ENCODE measurements at places on chromosomes 5 and 9.

DNA sequence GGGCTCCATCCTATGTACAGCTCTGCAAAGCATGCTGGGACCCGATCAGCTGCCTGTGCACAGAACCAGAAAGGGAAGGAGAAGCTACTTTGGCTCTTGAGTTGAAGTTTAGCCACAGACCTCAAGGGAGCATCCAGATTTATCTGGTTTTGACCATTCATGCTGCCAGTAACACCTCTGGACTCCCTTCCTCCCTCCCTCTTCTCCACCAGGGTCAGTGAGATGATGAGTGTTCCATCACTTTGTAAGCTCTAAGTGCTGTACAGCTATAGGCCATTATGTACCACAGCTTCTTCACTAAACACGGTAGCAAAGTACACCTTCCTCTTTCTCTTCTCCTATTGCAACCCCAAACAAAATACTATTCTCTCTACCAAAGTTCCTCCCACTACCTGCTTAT, 77.9 kb downstream of the GLIS3 start:
- no peak for DNase-seq

DNA sequence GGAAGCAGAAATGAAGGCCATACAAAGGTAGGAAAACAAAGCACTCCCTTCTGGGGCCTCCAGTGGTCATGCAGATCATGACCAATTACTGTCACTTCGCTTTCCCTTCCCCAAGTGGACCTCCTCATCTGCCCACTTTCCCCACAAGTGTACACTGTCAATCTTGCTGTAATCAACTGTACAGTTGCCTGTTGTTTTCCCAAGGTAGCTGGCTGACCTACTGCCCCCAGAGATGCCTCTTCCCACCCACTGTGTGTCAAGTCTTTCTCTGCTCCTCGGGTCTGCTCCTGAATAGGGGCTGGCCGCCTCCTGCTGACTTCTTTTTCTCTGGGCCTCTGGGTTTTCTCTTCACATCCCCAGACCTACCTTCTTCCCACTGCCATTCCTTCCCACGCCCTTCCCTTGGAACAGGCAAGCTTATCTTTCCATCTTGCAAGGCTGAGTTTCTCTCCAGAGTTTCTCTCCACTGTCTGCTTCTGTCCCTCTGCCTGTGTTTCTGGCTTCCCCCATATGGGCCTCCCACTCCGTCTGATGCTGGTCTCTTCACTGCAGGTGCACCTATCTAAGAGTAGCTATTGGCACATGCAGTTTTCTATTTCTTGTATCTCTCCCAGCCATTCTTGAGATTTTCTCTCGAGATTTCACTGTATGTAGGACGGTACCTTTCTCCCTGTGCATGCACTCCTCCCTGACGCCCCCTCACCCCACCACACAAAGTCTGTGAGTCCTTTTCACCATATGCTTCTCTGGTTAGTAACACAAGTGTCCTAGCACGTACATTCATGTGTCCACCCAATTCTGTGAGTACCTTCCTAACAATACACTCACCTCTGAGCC, 2.4 kb downstream of the ELL2 start:
- no peak for DNase-seq

DNA sequence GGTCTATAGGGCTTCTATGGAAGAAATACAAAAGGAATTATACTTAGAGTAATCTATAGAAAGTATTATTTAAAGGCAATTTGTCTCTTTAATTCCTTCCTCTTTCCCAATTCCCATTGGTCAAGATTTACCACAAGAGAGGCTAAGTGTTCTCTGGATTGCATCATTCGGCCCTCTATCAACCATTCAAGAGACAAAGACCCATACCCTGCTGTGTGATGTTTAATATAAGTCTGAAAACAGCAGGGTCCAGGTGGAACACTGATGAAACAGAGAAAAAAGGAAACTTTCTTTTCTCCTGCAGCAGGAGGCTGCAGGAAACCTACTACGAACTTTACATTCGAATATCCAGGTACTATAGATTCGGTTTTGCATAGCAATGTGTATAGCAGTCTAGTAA, 323.4 kb downstream of the CHSY3 start:
- no peak for DNase-seq

GRCh38 chr5:51618234-51618633, 235.0 kb downstream of the ISL1 start:
- no peak for DNase-seq

GRCh38 chr9:18675973-18676372, 202.0 kb downstream of the ADAMTSL1 start:
- no peak for DNase-seq

DNA sequence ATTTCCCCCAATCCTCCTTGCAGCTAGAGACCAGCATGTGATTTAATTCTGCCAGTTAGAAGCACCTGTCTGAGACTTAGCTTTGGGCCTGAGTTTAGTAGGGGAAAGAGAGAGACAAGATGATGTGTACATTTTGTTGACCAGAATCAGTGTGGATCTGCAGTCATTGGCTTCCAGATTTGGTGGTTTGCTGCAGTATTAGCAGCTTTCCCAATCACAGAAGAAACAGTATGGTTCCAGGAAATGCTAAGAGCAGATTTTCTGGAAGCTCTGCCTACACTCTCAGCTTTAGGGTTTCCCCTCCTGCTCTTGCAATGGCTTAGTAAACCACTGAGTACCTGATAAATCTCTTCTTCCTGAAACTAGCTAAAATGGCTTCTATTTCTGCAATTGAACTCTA, 48.8 kb upstream of the FREM1 start:
- DNase-seq, result peak; percentile 10

DNA sequence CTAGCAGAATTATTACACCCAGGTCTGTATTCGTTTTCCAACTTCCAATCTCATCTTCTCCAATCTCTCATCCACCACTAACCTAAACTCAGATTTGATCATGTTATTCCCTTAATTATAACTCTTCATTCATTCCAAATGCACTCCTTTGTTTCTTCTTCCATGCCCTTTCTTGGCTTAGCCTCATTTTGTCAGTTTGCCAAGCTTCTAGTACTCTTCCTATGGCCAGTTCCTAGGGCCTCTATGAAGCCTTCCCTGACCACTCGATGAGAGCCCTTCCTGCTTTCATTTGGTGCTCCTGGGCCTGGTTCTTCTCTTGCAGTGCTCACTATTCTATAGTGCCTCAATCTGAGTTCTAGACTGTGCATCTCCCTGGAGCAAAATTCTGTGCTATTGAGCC, 5.8 kb downstream of the FAM219A start:
- DNase-seq, result no peak

- no peak for DNase-seq
Observed at GRCh38 chr9:129602598-129603415, 18.1 kb downstream of the C9orf50 start.

DNA sequence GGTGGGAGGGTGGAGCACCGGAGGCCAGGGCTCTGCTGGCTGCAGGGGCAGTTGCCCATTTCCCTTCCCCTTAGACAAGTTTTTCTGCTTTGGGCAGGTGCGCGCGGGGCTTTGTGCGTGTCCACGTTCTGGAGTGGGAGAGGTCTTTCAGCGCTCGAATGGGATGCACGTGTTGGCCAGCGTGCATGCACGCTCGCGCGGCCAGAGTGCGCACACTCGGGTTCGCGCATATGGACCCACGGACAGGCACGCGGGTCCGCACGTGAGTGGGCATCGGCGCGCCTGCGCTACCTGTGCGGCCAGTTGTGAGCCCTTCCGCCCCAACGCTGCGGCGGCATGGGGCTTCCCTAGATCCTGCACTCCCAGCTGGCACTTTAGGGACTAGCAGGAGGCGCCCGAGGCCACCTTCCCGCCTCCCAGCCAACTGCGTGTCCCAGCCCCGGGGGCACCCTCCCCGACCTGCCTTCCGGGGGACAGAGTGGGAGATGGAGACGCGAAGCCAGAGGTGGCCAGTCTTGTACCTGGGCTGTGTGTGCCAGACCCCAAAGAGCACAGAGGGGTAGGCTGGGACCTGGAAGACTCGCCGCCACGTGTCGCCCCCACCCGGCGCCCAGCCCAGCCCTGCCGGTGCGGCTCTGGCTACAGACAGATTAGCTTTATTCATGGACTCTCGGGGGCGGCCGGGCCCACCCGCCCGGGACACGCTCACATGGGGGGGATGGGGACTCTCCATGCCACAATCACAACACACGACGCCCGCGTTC, 9.8 kb upstream of the GPRIN1 start:
- no peak for DNase-seq

GRCh38 chr5:3694819-3695218, 99.2 kb downstream of the IRX1 start:
- no peak for DNase-seq

- DNase-seq, result no peak
Observed at GRCh38 chr9:25678147-25678666, at the start of gene TUSC1. Gene TUSC1 (minus strand): TSS chr9:25678444. CDS start chr9:25678312, 132 bp downstream.

DNA sequence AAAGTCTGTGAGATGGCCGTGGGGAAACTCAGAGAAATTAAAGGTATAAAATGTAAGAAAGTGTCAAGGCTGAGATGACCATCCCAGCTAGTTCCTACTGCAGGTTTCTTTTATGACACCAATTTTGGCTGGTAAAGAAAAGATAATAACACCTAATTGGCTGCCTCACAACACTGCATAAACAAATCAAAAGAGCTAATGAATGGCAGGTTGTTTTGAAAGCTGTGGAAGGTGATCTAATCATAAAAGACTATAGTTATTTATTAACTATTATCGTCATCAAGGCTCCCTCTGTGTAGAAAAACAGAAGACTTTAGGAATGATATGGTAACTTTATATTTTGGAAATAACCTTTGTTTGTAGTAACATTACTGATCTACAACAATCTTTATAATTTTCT, 3.5 kb upstream of the SPINK5 start:
- no peak for DNase-seq

DNA sequence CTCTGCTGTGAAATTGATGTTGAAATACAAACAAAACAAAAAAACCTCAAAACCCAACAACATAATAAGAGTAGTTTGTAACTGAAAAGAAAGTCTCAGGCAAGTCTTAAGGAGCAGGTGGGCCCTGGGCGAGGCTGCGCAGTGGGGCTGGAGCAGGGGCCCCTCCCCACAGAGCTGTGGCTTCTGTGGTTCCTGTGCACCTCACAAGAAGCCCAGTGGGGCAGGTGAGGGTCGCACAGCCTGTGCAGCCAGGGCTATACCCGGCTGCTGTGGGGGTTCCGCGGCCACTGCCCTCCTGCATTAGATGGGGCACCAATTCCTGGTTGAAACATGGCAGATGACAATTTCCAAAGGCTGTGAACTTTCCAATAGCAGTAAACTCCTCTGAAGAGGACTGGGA, 75.3 kb downstream of the TRIO start:
- no peak for DNase-seq

- DNase-seq, result no peak
Observed at GRCh38 chr9:96522366-96522765, 72.4 kb downstream of the HABP4 start.

DNA sequence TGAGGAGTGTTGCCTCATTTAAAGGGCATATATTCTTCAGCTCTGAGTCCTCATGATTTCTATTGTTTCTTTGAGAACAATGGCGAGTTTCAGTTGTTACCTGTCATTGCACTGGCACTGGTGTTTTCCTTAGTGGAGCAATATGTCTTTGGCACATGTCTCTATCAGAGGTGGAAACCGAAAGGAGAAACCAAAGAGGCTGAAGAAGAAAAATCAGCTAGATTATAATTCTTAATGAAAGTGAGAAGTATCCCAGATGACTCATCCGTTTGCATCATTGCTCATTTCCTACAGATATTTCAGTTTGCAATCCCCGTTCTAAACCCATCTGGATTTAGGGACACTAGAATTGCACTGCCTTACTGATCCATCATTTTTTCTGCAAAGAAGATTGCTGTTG, 324.6 kb downstream of the TMEM232 start:
- no peak for DNase-seq

- DNase-seq, result no peak
Observed at GRCh38 chr5:113321276-113321675, 113.5 kb downstream of the TSSK1B start.

DNA sequence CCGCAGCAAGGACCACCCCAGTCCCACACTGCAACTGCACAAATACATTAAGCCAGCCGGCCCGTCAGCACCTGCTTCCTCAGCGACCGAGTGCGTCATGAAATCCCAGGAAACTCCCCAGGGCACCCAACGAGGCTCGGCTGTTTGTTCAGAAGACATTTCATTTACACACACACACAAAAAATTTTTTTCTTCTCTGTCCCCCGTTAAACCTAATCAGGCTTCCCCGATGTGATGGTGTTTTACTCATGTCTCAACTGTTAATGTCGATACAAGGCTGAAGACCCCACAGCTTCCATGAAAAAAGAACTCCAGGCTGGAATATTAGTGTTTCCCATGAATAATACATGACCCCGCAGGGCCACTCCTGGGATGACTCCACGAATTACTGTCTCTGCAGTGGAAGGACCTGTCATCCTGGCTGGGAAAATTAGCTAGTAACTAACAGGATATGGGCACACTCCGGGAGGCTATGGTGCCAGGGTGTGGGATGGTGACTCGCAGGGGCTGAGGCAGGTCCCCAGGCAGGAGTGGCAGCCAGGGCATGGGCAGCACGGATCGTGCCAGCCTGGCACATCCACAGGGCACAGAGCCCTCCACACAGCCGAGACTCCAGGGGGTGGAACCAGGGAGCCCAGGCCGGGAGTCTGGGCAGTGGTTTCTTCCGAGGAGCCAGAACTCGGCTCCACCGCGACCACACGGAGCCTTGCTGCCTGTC, 102.4 kb downstream of the VAV2 start:
- DNase-seq, result no peak

- no peak for DNase-seq
Observed at GRCh38 chr9:107337676-107338590, 54.9 kb downstream of the RAD23B start.

GRCh38 chr9:137276473-137277328, 825 bp upstream of the TOR4A start:
- DNase-seq, result no peak

- DNase-seq, result no peak
Observed at GRCh38 chr9:78989031-78989658, 582.6 kb upstream of the TLE4 start.

- DNase-seq, result no peak
Observed at GRCh38 chr5:116371935-116372334, 202.7 kb downstream of the SEMA6A start.

GRCh38 chr5:170551076-170551475, 47.3 kb downstream of the KCNIP1 start:
- no peak for DNase-seq

- no peak for DNase-seq
Observed at GRCh38 chr9:33375238-33375840, 27.0 kb downstream of the AQP7 start.

DNA sequence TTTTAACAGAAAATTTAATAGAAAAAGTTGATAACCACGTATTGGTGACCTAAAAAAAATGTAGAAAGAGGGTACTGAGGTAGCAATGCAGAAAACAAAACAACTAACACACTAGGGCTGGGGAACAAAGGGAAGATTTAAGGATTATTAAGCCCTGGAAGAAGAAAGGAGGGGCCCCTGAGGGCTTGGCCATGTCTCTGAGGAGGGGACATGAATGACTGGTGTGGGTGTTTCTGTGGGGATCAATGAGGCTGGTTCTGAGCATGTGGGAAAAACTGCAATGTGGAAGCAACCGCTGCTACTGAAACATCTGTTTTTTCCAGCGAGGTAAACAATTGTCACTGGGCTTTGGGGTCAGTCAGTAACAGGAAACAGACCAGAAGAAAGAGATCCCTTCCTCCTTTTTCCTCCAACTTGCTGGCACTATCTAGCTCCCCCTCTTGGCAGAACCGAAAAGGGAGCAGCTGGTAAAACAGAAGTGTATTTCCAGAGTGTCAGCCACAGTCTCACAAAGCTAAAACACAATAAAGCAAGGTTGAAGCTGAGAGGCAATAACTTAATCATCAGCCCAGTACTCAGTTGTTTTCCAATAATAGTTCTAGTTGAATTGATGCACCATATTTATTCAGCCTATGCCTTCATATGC, 48.3 kb downstream of the ATPSCKMT start:
- no peak for DNase-seq
